Activated effector memory CD4-positive, alpha-beta T cell treated with Interleukin-2 at 50 U/mL for 16 hours (primary cell): ENCODE measurements at places on chromosomes 3 and 15.

DNA sequence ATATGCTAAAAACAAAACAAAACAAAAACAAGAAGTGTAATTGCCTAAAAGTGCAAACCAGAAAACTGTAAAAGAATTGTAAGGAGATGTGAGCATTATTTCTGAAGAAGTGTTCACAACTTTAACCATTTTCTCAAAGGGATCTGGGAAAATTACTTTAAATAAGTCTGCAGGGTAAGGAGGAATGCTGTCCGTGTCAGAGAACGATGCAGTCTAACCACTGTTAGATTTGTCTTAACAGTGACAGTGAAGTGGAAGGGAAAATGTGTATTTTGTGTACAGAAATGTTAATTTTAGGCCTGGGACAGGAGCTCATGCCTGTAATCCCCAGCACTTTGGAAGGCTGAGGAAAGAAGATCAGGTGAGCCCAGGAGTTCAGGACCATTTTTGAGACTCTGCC, 95.7 kb downstream of the DLG1 start:
- no peak for DNase-seq

- DNase-seq: no peak
Measured at GRCh38 chr15:90891346-90891949, 7.1 kb downstream of the FES start.

DNA sequence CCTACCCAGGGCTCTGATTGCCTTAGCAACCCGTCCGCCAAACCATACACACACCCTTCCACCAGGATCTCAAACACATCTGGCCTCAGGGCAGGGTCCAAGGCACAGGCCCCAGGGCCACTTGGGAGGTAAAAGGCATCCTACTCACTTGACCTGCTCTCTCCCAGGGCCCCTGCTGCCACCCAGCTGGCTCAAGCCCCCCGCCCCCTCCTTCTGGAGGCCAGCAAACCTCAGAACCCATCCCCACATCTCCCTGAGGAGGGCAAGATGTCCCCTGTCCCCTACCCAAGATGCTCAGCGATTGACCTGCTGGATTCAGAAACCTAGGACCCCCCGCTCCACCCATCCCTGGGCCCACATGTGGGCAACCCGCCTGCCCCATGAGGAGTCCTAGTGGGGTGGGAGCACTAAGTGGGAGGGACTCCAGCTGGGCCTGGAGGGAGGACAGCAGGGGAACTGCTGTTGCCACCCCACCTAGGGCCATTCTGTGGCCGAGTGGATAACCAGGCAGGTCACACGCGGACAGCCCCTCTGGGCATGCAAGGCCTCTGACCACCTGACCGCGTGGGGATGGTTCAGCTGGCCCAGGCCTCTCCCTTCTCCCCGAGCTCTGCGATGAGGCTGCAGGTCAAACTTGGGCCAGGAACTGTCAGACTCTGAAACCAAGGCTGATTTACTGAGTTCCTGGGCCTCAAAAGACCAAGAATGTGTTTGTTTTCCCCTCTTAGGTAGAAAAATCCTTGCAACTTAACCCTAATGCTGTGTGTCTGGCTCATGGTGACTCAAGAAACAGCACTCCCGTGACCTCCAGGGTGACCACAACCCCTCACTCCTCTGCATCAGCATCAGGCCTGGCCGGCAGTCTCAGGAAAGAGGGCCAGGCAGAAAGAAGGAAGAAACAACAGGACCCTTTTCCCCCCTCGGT, 4.2 kb downstream of the MFGE8 start:
- no peak for DNase-seq

- DNase-seq: no peak
Measured at GRCh38 chr3:127305499-127306060, 17.7 kb upstream of the PRR20G start.

GRCh38 chr3:78023257-78023656, 983.4 kb downstream of the ROBO2 start:
- no peak for DNase-seq

DNA sequence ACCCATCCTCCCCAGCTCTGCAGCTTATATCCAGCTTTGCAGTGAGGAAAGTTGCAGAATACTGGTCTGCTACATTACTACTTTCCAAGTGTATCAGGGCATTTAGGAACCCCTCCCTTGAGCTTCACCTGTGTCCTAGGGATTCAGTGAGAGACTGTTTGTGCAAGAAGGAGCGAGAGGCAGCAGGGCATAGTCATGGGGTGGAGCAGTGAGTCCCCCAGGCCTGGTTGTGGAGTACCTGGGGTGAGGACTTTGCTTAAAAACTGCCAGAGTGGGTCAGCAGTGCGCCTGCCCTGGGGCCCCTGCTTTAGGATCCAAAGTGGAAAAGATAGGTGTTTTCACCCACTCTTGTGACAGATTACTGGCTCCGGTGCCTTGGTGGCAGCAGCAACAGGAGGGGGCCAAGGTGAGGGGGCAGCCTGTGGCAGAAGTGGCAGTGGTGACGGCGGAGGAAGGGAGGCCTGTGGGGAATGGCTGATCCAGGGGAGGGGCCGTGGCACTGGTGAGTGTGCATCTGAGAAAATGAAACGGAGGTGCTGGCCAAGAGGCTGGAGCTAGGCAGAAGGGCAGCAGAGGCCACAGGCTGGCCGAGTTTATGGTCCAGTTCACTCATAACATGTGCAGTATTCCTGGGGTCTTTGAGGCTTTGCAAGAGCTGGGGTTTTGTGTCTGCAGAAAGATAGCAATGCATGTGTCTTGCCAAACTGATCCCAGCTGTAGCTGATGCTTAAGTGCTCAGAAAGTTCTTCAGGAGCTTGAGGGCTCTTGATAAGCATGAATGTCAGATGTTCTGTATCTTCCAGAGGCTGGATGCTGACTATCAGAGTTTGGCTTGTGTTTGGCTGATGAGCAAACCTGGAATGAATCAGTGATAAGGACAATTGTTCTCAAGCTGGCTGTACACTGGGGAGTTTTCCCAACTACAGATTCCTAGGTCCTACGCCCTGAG, 43.4 kb downstream of the GOLGA6A start:
- DNase-seq: no peak

DNA sequence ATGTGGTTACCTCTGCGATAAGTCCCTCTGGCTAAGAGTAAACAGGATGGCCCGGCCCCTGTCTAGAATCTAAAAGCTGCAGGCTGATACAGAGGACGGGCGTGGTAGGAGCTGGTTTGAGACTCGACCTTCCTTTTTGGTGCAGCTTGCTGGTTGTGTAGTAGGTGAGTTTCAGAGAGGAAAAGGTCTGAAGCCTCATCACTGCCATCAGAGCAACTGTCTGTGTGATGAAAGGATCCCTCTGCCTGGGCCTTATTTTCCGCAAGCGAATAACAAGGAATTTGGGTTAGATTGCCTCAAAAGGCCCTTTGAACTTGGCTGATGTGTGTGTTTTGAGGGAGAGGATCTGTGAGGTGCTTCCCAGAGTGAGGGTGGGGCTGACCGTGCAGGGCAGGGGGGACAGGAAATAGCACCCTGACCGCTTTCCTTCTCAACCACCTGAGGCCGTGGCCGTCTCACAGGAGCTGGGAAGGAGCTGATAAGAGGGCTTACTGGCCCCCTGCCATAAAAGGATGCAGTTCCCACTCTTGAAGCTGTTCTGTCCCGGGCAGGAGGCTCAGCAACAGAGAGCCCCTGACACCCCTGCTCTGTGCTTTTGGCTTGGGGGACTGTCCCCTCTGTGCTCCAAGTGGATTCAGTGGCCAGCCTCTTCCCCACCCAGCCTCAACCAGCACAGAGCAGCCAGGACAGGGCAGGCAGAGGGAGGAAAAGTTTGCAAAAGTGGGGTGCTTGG, 45.6 kb upstream of the TFRC start:
- peak; percentile 27 for DNase-seq

- DNase-seq: peak; percentile 3
Measured at GRCh38 chr3:142279965-142280590, 54.7 kb upstream of the GK5 start.

GRCh38 chr3:140250945-140251344, 316.0 kb downstream of the CLSTN2 start:
- DNase-seq: no peak

GRCh38 chr3:39255503-39256325, 24.1 kb downstream of the CX3CR1 start:
- no peak for DNase-seq

DNA sequence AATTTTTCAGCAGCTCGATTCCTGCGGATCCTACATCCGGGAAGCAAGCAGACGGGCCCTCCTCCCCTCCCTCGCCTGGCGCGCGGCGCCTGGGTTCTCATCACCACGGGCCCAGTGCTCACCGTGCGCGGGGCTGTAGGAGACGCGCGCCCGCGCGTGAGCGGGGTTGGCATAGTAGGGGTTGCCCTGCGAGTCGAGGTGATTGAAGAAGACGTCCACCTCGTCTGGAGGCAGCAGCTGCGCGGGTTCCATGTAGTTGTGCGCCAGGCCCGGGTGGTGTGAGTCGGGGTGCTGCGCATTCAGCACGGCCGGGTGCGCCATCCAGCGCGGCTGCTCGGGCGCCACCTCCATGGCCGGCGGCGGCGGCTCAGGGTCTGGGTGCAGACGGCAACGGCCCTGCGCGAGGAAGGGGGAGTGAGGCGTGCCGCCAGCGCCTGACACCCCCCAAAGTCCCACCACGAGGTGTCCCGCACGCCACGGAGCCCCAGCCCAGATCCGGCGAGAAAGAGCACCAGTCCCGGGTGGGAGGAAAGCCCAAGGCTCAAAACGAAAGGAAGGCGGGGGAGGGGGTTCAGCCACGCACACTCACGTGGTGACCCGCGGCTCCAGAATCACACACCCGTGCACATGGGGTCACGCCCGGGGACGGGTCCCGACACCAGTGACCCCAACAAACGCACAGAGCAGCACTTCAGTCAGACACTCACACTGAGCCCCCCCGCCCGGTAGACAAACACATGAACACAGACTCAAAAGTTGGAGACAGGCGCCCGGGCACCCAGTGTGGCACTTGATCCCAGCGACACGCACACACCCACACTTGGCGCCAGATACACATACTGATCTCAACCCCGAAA, 6.1 kb downstream of the GATA2 start:
- no peak for DNase-seq

DNA sequence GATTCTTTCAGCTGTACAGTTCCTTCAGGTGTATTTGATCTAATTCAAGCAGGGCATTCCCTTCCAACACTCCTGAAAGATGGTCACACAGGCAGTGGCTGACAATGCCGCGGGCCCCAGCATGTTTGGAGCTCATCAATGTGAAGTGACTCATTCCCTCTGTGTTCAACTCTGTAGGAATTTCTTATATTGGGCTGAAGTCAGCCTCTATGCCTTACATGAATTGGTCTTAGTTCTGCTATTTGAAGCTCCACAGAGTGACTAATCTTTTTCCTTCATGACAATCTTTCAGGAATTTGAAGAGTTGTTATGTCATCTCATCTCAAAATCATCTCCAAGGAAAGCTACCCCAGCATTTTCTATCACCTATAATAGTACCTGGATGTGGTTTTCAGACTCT, 142.5 kb upstream of the C2CD4B start:
- no peak for DNase-seq

GRCh38 chr3:135779590-135780235, 185.8 kb upstream of the PPP2R3A start:
- DNase-seq: no peak

- no peak for DNase-seq
Measured at GRCh38 chr15:78018445-78018844, 59.1 kb downstream of the TBC1D2B start.

- DNase-seq: no peak
Measured at GRCh38 chr3:81451611-81452010, 309.8 kb downstream of the GBE1 start.

GRCh38 chr3:9062570-9062969, 99.3 kb upstream of the RAD18 start:
- DNase-seq: no peak

- DNase-seq: no peak
Measured at GRCh38 chr3:52663098-52663497, 22.6 kb downstream of the PBRM1 start.

DNA sequence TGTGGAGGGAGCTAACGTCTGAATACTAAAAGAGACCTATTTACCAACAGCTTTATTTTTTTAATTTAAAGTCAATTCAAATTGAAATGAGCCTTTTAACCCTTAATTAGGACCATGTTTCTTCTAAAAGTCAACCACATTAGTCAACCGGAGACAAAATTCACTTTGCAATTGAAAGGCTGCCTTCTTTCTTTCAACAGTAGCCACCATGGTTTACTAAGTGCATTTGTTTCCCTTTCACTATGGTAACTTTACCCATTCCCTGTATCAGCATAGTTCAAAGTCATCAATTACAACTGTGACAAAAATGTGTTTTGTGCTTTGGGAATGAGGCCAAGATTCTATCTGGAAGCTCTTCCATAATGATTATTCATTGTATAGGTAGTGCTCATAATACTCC, 225.4 kb downstream of the EPHA3 start:
- DNase-seq: no peak

DNA sequence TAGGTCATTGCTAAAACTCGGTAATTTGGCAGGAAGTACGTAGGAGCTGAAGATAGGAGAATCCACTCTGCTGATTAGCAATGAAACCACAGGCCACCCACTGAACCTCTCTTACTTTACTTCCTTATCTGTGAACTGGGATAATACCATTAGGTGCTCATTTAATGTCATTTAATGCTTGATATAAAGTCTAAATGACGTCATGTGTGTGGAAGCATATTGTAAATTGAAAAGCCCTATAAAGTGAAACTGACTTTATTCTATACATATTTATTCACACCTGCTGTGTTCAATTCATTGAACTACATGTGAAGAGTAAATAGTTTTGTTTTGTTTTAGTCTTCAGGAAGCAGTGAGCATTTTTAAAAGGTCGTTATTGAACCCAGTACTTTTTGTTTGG, 137.5 kb downstream of the CNTN4 start:
- DNase-seq: no peak

GRCh38 chr15:77083381-77084160, 12.7 kb upstream of the TSPAN3 start:
- peak; percentile 35 for DNase-seq

GRCh38 chr3:134040066-134040465, 10.3 kb upstream of the SLCO2A1 start:
- no peak for DNase-seq

DNA sequence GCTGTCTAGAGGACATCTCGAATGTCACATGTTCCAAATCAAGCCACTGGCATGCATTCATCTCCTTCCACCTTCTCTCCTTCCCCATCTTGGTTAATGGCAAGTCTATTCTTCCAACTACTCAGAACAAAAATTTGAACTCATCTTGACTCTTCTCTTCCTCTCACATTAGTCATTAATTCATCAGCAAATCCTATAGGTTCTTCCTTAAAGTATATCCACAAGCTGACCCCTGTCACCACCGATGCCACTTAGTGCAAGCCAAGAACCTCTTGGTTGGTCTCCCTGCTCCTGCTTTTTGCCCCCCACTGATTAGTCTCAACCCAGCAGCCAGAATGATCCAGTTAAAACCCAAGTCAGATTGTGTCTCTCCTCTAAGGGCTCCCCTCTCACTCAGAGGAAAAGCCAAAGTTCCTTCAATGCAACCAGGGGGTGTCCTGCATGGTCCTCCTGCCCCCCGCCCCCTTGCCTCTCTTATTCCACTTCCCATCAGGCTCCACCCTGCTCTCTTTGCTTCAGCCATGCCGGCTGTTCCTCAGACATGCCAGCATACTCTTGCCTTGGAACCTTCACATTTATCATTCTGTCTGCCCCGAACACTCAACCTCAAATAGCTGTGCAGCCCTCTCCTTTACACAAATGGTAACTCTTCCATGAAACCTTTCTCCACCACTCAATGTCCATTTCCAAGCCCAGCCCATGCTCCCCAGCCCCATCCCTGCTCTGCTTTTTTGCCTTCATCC, 1.0 kb upstream of the GALNT15 start:
- DNase-seq: no peak

GRCh38 chr15:89893027-89893426, 767 bp downstream of the AP3S2 start:
- no peak for DNase-seq
